Stimulated activated CD8-positive, alpha-beta memory T cell treated with anti-CD3 and anti-CD28 coated beads, Interleukin-4, amount 100 ng/mL, for 4 hours (primary cell): ENCODE measurements at places on chromosomes 11 and 22.
A peak's percentile ranks its signal among the peaks of the same experiment; 100 is the strongest.

GRCh38 chr11:118649941-118650340 lies 29.5 kb downstream of the TREH start:
- no peak for DNase-seq

GRCh38 chr22:46968848-46969247 lies 206.4 kb downstream of the TBC1D22A start:
- DNase-seq: no peak

- no peak for DNase-seq
Measured at GRCh38 chr22:38087855-38088254, 3.9 kb upstream of the SLC16A8 start.

DNA sequence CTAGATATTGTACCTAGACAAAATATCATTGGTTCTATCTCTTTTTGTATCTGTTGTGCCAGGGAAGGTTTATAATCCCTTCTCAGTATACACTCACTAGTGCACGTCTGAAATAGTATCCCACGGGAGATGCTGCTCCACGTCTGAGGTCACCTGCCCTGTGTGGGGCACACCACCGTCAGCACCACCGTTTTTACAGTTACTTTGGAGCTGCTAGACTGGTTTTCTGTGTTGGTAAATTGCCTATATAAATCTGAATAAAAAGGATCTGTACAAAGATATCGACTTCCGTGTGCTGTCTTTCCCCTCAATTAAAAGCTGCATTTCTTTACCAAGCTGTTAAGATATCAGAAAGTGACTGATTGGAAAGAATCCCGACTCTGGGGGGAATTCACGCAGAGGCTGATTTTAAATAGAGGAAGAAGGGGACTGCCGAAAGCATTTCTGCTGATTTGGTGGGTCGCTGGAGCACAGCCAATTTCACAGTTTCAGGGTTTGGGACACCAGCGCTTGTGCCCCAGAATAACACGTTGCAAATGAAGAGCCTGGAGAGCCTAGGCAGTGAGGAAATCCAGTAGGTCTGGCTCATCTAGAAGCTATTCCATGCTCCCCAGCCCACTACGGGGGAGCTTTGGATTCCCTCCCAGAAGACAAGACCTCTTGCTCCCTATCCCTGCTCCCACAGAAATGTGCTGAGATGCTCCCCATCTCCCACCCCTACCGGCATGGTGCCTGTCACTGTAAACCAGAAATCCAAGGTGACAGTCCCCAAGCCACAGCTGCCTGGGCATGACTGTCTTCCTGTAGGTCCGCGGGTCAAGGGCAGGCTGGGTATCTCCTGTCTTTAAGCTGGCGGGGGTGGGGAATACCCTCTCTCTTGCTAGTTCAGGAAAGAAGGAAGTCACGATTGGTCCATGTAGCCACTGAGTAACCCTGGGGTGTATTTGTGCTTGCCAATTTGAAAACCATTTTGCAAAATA lies 12.7 kb upstream of the MYO18B start:
- DNase-seq: no peak

- peak; percentile 31 for DNase-seq
Measured at GRCh38 chr11:108647701-108648527, 17.0 kb upstream of the DDX10 start.

GRCh38 chr11:13091373-13091772 lies 82.3 kb downstream of the RASSF10 start:
- DNase-seq: no peak

DNA sequence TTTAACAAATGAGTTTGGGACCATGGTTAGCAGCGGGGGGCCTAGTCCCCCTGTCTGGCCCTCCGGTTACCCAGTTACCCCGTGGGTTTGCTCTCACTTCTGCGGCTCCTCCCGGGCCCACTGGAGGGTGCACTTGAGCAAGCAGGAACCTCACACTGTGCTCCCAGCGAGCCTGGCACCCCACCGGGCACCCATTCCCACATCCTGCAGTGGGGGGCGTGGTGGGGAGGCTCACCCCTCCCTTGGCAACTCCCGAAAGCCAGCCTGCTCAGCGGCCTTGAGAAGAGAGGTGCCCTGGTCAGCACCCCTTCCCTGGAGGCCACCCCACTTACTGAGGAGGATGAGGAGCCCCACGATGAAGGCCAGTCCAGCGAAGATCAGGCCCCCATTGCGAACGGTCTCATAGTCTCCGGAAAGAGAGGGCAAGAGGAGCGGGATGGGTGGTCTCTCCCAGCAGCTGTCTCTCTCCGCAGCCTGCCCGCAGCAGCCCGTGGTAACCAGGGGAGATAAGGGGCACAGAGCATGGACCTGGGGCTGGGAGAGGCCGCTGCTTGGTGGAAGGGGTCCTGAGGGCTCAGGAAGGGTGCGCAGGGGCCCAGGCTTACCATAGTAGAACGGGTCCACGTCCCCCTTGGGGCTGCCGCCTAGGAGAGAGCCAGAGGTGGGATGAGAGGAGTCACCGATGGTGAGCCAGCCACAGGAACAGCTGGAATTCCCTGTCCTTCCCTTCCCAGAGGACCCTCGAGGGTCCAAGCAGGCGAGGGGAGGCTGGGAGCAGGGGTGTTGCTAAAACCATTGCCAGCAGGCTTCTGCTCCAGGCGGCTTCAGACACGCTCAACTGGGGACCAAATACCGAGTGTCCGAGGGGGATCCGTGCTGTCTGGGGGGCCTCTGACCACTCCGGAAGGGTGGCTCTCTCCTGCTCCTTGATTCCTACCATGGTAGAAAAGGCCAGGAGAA lies 2.2 kb downstream of the FXYD2 start:
- no peak for DNase-seq

DNA sequence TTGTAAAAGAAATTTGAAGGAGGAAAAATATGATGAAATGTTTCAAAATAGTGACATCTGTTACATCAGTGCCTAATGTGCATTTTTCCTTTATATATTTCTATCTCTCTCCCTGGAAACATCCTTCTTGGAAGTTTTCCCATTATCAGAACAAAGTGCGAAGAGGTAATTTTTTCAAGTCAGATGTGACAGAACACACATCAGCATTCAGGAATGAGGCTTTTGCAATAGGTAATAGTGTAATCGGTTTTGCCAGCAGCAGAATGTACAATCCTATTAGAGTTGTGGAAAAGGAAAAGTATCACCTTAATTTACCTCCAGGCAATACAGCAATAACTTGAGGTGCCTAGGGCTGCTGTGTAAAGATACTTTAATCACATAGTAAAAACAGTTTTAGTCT lies 275.8 kb downstream of the FAT3 start:
- no peak for DNase-seq

DNA sequence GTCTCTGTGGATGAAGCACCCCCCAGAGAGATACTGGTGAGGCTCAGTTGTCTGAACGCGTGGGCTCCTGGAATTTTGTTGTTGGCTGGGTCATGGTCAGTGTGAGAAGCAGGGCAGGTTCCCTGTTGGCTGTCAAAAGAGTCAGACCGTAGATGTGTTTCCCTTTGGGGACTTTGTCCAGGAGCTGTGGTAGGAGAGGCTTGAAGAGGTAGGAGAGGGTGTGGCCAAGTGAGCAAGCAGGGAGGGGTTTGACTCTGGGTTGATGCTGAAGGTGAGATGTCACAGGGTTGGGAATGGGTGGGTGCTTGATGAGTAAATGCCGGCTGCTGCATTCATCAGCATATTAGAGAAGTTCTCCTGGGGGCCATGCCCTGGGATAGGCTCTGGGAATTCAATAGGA lies 803.2 kb downstream of the TBC1D22A start:
- no peak for DNase-seq

DNA sequence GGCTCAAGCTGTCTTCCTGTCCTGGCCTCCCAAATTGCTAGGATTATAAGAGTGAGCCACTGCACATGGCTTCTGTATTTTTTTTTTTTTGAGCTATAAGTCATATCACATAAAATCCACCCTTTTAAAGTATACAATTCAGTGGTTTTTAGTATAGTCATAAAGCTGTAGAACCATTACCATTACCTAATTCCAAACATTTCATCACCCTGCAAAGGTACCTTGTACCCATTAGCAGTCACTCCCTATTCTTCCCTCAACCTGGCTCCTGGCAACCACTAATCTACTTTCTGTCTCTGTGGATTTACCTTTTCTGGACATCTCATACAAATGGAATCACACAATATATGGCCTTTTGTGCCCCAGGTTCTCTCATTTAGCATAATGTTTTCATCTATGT lies 84.5 kb downstream of the MTMR3 start:
- DNase-seq: no peak

- no peak for DNase-seq
Measured at GRCh38 chr11:121448431-121448941, 3.6 kb upstream of the SORL1 start.

DNA sequence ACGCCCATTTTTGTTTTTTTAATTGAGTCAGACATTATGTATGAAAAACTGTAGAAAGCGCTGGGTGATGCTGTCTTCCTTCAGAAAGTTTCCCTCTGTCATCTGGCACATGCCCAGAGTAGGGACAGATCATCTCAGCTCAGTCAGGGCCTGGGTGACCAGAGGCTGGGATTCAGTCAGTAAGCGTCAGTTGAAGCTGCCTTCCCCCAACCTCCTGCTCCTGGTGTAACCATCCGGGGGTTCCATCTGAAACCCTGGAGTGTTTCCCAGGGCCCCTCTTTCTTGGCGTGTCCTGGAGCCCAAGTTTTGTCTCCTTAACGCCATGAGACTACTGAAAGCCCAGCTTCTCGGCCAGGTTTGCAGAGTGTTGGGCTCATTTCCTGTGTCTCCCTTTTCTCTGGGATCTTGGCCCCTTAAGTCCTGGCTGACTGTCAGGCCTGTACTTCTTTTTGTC lies 10.7 kb downstream of the PPFIA1 start:
- no peak for DNase-seq

- no peak for DNase-seq
Measured at GRCh38 chr22:49954991-49955580, 5.5 kb upstream of the PIM3 start.

GRCh38 chr11:14656536-14657457 lies 13.2 kb downstream of the PDE3B start:
- no peak for DNase-seq

DNA sequence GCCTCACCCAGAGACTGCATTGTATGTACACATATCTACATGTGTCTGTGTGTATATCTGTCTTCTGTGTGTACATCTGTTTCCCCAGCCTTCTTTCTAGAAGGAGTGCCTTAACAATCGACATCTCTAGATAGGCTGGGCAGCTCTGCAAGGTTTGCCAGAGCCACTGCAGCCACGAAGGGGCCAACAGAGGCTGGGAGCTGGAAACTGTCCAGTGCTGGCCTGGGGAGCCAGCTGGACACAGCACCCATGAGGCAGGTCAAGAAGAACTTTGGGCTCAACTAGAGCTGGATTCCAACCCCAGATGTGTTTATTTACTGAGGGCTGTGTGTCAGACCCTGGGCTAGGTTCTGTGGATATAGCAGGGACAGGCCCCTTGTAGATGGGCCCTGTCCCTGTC lies 3.3 kb downstream of the SGSM1 start:
- no peak for DNase-seq

GRCh38 chr22:19610518-19611253 lies 86.5 kb upstream of the CLDN5 start:
- no peak for DNase-seq

GRCh38 chr22:22754961-22755777 lies 110.8 kb downstream of the GGTLC2 start:
- DNase-seq: no peak

- DNase-seq: no peak
Measured at GRCh38 chr11:79648766-79649520, 208.1 kb upstream of the TENM4 start.

- no peak for DNase-seq
Measured at GRCh38 chr11:66971488-66971887, 3.6 kb upstream of the C11orf86 start.

DNA sequence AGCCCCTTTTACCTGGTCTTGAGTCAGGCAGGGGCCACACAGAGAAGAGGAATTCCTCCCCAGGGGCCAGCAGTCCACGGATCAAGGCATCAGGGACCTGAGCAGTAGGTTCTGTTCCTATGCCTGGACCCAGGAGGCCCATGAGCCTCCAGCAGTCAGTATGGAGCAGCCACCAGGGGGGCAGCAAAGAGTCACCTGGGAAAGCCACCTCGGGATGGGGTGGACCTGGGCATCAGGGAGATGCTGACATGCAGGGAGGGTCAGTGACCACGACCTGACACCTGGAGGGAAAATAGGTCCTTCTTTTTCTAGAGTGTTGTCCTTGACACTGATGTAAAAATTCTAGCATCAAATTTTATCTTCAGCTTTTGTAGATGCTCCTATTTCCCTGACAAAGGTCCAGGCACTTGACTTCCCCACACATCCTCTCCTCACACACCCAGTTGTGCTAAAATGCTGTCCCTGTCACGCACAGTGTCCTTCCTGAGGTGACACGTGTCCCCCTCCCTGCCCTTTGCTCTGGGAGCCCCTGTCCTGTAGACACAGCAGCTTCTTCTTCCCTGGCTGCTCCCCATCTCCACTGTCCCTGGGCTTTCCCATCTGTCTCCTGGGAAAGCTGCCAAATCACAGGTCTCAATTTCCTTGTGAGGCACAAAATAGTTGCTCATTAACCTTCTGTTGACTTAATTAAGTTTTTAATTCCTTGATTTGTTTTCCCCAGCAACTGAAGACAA lies 70.0 kb upstream of the IGLL5 start:
- DNase-seq: no peak

GRCh38 chr11:27184458-27185312 lies 144.1 kb downstream of the BBOX1 start:
- DNase-seq: no peak

GRCh38 chr11:86101941-86102407 lies 33.1 kb upstream of the PICALM start:
- no peak for DNase-seq

DNA sequence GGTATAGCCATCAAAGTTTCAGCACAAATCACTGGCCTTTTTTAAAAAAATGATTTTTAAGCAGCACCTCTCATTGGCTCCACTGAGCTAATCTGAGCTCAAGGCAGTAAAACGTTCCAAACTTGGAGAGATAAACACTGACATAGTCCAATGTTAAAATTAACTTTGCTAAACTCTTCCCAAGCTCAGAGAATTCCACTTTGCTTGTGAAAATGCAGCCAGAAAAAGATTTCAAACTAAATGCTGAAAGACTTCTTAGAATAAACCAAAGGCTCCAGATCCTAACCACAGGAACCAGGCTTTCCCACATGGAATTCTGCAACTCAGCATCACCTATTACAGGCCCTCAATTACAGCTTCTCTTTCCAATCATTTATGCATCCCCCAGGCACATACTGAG lies 84.7 kb upstream of the GDPD4 start:
- no peak for DNase-seq

DNA sequence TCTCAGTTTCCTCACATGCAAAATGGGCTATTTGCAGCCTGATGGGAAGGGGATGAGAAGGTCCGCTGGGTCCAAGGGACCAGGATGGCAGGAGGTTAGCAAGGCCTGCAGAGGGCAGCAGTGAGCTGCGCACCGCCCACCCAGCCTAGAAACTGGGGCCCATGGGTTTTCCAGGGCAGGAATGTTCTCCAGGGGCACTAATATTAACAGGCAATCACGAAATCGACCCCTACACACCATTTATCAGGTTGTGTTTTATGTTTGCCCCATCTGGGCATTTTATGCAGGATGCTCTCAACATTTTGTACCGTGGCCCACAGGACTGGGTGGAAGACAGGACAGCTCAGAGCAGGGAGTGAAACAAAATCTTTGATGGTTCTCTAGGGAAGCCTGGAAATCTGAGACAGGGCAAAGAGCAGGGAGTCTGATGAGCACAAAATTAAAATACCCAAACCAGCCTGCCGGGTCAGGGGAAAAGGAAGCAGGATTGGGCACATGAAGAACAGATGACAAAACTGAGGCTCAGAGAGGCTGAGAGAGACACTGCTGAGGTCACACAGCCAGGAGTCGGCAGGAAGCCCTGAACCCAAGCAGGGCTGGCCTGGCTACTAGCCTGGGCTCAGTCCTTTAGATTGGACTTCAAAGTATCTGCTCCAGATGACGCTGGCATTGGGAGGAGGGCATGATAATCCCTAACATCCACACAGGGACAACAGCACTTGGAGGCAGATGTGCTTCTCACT lies 1.6 kb upstream of the BCR start:
- DNase-seq: peak; percentile 36

GRCh38 chr11:6547177-6547576 lies 50.1 kb downstream of the DNHD1 start:
- no peak for DNase-seq
